GM12865 (cell line): ENCODE measurements at places on chromosomes 11 and 22.

GRCh38 chr22:32660292-32660691, 141.2 kb upstream of the TIMP3 start:
- peak; percentile 62 for DNase-seq

DNA sequence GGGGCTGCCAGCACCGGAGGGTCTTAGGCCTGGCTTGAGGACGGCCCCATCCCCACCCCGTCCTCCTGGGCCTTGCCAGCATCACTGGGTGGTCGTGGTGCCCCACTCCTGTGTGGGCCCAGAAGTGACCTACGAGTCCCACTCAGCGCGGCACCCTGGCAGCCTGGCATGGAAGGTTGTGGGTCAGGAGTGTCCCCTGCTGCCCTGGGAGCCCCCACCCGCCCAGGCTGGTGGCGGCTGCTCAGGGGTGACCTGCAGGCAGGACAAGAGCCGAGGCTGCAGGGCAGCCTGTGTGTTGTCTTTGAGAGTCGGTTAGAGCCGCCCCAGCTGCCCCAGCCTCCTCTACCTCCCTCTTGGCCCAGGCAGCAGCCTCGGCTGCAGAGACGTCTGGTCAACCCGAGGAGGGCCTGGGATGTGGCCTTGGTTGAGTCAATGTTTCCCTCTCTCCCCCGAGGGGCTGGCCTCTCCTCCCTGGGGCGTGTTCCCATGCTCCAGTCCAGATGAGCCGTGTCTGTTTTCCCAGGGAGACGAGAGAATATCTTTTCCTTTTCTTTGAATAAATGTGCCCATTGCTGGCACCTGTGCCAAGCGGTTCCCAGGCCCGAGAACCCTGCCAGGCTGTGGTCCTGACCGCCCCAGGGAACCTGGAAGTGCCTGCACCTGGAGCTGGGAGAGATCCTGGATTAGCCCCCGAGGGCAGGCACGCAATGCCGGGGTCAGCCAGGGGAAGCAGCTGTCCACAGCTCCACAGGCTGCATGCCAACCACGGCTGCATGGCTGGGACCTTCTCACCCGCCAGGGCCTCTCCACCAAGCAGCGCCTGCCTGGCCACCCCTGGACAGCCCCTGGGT, 35.7 kb upstream of the MUC5AC start:
- no peak for DNase-seq

- no peak for DNase-seq
These were observed 673 bp upstream of the DUSP18 start for GRCh38 chr22:30668386-30668710.

DNA sequence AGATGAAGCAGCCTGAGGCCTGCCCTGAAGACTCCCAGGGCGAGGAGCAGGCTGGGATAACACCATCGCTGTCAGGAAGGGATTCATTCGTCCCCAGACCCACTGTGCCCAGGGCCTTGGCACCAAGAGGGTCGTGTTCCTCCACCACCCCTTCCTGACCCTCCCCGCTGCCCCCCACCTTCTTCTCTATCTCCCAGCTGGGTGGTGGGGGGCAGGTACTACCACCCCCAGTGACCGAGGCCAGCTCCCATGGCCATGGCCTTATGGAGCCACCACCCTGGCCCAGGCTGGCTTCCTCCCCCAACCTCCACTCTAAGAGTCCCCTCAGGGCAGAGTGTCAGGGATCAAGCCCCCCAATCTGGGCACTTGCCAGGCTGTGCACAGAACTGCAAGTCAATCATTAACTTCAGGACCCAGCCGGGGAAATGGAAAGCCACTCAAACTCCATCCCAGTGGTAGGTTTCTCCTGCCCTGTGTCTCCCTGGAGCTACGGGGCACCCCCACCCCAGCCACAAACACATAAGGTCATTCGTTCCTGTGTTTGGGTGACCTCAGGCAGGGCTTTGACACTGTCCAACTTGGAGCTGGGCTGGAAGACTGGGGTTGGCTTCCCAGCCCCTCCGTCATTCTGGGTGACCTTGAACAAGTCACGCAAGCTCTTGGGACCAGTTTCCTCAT, 33.3 kb upstream of the WNT11 start:
- no peak for DNase-seq
